ENCODE measurements at places on chromosomes 6 and 20.

DNA sequence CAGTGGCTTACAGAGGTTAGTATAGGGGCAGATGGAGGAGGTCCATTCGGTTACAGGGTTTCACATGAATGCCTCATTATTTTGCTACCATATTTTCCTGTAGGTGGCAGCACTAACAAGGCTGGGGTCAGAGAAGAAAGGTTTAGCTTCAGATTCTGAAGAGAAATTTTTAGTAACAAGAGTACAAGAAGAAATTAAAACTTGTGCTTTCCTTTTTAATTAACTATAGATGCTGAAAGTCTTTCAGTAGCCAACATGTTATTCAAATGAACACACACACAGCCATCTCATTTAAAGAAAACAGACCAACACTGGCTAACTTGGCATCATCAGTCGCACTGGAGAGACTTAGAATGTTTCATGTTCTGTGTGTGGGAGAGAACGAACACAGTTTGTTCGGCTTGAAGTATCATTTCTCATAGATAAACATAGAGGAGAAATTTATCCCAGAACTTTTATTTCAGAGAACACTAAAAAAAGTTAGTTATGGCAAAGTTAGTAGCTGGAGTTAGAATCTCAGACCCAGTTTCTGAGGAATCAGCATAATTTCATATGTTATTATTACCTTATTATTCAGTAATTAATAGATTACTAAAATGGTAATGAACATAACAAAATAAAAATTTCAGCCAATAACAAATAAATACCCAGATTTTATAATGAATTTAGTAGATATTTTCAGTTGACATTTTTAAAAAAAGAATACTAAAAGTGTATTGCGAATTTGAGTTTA lies 314.0 kb upstream of the RSPO3 start:
- peak; percentile 43 for DNase-seq

DNA sequence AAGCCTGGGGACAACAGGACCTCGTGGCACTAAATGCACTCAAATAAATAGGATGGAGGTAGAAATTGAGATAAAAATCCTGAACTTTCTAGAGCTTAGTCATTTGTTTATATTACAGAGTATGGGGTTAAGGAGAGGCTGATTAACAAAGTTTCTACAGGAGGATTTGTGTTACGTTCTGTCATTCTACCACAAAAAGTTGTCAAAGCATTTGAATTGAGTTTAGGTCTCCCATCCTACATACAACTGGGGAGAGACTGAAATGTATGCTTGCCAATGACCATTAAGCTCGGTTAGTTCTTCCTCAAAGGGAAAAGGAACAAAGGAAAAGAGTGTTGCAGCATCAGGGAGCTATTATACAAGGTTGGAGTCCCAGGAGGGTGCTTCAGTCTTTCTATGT lies 597.9 kb downstream of the COL12A1 start:
- DNase-seq, result no peak

DNA sequence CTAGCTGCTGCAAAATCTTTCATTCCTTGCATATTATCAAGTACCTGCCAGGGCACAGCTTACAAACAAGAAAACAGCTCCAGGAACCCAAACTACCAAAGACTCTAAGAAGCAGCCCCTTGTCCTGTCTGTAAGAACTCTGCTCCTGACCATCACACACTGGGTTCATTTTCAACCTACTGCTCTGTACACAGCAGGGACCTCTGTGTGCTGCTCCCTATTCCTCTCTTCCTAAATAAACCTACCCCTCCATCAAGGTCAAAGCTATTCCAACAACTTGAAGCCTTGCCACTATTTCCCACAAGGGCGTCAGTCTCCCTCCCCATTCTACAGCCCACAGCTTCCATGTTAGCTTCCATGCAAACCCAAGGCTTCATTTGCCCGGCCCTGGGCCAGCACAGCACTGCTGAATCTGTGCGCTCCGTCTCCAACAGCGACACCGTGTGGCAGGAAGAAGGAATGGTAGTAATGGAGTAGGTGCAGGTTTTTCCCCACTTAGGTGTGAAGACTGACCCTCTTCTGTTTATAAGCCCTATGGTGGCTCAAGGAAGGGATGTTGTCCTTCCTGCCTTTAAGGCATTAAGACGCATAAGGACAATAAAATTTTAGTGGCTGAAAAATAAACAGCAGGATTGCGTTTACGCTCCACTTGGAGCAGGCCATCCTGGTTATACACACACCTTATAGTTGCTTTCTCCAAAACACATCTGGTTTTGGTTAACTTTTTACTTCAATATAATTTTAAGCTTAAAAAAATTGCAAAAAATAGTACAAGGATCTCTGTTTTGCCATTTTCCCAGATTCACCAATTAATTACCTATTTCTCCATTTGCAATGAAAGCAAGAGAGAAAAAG lies 115.2 kb upstream of the NXT1 start:
- peak; percentile 60 for DNase-seq

- no peak for DNase-seq
Observed at GRCh38 chr6:55167860-55168259, 6.5 kb upstream of the HCRTR2 start.

DNA sequence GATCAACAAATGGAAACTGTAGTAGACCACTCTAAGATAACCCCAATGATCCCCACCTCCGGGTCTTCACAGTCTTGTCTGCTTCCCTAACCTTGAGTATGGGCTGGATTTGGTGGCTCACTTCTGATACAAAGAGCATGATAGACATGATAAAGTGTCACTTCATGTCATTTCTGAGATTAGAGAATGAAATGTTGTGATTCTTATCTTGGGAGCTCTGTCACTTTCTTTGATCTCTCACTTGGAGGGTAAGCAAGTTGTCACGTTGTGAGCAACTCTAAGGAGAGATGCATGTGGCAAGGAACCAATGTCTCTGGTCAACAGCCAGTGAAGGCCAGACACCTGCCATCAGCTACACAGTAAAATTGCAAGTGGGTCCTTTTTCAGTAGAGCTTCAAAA lies 3.0 kb upstream of the GLO1 start:
- no peak for DNase-seq

GRCh38 chr20:16027686-16028085 lies 545.6 kb downstream of the KIF16B start:
- no peak for DNase-seq

DNA sequence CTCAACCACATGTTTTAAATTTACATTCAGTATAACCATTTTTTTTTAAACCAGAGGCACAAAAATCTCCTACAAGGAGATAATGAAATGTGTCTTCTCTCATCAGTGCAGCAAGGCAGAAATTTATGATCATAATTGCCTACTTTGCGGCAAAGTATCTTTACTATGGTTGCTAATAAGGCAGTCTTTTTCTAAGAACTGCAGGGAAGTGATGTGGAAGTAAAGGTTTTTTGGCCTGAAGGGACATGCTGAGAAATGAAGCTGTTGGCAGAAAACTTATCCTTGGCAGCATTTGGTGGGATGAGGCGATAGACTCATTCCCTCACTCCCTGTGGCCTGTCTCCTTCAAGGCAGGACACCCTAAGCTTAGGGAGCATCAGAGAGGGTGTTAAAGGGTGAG lies 48.7 kb downstream of the SCGN start:
- no peak for DNase-seq

- DNase-seq, result no peak
Observed at GRCh38 chr6:77292564-77293546, 170.4 kb downstream of the HTR1B start.

DNA sequence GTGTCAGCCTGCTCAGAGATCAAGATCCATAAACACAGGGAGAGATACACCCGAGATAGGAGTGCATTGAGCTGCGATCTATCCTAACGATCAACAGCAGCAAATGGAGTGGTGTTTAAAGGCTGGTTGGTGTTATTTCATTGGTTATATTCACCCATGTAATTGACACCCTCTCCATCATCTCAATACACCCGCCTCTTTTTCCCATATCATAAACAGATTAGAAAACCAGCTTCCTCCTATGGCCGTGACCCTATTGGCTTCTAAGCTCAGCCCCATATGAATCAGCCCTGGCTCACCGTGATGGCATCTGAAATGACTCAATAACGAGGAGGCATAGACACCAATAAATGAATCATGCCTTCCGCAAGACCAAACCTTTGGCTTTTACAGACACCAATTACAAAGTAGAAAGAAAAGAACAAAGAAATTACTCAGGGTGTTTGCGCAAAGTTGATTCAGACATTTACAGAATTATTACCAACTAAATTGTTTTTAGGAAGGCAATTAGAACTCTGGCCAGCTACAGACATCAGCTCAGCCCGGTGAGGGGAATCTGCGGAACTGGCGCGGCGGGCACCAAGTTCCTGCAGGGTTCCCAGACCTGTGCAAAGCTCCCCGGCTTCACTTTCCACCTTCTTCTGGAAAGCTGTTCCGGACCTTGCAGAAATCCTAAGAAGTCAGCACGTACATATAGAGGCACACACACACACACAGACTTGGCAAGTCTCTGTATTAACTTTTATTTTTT lies 11.5 kb downstream of the PMEPA1 start:
- peak; percentile 92 for DNase-seq

GRCh38 chr20:57835588-57836455 lies 126.0 kb upstream of the PMEPA1 start:
- DNase-seq, result no peak

DNA sequence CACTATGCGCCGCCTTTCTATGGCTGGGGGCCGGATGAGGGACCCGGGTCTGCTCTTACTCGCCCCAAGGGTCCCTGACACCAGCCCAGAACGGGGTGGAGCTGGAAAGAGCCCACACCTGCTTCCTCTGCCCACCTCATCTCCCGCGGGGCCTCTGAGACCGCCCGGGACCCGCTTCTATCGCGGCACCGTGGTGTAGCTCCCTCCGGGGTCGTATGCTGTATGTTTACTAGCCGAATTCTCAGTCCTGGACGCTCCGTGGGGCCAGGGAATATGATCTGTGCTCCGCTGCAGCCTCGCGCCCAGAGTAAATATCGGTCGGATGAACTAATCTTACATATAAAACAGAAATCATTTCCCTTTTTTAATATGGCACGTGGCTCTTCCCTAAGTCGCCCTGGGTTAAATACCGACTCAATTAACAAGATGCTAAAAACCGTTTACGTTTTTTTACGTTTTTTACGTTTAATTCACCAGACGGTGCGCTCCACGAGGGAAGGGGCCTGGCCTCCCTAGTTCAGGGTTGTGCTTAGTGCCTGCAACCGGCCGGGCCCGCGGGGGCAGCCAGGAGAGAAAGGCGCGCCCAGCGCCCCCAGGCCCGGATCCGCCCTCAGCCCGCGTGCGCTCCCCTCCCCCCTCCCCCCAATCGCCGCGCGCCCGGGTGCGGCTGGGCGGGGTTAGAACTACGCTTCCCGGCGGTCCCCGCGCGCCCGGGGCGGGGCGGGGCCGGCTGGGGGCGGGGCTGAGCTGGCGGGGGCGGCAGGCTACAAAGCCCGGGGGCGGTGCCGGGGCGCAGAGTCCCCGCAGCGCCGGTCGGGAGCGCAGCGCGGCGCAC lies at the start of gene RBM38:
Gene RBM38 (plus strand): TSS at position 793 of the 835 bp plus-strand sequence. CDS start 186 bp downstream, outside the sequence.
- peak; percentile 66 for DNase-seq

GRCh38 chr20:57097245-57097915 lies 169.1 kb downstream of the BMP7 start:
- no peak for DNase-seq

DNA sequence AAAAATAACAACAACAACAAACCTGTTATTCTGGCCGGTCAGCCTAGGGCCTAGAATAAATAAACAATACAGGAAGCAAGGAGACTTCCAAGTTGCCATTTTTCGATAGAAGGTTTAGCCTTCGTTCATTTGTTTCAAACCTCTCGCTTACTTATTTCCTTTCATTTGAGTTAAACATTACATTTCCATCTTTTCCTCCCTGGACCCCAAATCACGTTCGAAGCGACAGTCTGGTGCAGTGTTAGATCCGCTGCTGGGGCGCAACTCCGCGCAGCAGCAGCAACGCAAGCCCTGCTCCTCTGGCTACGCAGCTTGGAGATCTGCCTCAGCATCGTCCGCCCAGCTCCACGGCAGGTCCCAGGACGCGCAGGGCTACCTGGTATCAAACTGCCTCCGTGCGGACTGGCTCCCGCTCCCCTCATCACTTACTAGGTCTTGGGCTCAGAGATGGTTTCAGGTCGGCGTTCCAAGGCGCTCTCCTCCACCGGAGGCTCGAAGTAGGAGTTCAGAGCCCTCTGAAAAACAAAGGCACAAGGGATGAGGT lies 530 bp downstream of the TDP2 start:
- peak; percentile 10 for DNase-seq

GRCh38 chr6:71410164-71410566 lies 121.6 kb downstream of the OGFRL1 start:
- DNase-seq, result no peak

- no peak for DNase-seq
Observed at GRCh38 chr6:159233365-159234101, 64.3 kb downstream of the FNDC1 start.

GRCh38 chr6:32050562-32050961 lies 12.3 kb downstream of the CYP21A2 start:
- no peak for DNase-seq

GRCh38 chr20:15922556-15922955 lies 650.7 kb downstream of the KIF16B start:
- DNase-seq, result no peak

DNA sequence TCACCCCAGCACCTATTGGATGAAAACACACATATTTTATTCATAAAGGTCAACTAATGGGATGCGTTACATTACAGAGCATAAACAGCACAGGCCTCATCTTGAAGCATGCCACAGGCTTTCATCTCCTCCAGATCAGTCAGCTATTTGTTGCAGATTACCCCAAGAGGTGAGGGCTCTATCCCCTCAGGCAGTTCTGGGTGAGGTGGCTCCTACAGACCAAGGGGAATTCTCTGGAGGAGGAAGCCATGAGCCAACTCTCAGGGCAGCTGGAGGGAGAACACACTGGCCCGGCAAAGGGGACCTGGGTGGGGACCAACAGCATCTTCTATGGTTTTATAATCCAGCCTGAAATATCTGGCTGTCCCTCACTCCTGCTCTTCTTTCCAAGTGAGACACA lies 126.4 kb upstream of the BTBD3 start:
- DNase-seq, result no peak

DNA sequence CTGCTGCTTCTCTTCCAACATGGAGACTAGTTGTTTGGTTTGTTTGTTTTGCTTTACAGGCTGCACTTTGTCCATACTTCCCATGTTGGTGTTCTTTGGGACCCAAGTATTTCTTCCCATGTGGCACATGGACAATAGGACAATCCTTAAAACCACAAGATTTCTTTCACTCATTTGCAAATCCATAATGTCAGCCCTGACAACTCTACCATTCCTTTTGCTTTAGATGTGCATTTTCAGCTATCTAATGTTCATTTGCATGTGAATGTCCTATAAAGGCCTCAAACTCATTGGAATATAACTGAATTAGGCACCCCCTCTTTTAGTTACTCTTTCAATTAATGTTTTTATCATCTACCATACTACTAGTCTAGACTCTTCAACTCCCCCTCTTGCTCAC lies 16.7 kb downstream of the THEMIS start:
- DNase-seq, result no peak

Measured in inflammatory macrophage treated with lipopolysaccharide for 4 hours (primary cell).